ENCODE measurements at places on chromosomes 1 and 21. TPM values are rescaled to one million over a fixed set of nuclear protein-coding genes. Genes with fewer than 3 reads are reported as not detected.

DNA sequence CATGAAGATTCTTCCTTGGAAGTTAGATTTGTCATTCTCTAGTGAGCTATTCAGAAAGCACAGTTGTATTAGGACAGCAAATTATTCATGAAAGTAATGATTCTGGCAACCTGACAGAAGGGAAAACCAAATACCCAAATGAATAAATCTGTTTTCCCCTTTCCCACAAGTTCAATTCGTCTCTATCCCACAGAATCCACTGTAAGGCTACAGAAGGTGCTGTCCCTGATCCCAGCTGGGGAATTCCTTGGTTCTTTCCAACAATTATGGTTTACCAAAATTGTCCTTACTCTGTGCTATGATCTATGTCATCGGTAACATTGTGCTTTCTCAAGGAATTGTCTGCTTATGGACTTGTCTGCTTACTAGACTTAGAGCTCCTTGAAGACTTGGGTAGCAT lies 104.2 kb downstream of the FASLG start:
- no peak for DNase-seq

Gene LINGO4
- polyA plus RNA-seq: 0.17 TPM

Gene DENND2C
- polyA plus RNA-seq: 4.8 TPM

DNA sequence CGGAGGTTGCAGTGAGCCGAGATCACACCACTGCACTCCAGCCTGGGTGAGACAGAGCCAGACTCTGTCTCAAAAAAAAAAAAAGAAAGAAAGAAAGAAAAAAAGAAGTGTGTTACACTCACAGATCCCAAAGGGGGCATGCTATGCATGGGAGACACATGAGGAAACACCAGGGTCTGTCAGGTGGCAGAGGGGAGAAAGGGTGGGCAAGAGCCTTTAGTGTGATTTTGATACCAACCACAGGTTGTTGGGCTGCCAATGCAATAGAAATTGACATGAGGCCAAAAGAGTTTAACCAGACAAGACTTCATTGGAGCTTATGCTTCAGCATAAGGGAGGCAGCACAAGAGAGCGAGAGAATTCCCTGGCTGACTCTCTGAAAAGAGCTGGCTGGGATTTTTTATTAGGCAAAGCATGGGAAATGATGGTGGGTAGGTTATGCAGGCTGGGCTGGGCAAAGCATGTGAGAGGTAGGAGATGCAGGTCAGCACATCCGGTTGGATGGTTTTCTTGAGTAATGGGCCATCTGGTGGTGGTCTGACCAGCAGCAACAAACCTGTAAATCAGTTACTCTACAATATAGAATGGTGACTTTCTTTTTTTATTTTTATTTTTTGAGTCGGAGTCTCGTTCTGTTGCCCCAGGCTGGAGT lies 11.7 kb upstream of the EXTL1 start:
- no peak for DNase-seq

- no peak for DNase-seq
Observed at GRCh38 chr1:1006305-1007159, 6.6 kb upstream of the HES4 start.

GRCh38 chr1:190129366-190129765 lies 348.3 kb downstream of the BRINP3 start:
- no peak for DNase-seq

Gene PUSL1
- polyA plus RNA-seq: 5.9 TPM

DNA sequence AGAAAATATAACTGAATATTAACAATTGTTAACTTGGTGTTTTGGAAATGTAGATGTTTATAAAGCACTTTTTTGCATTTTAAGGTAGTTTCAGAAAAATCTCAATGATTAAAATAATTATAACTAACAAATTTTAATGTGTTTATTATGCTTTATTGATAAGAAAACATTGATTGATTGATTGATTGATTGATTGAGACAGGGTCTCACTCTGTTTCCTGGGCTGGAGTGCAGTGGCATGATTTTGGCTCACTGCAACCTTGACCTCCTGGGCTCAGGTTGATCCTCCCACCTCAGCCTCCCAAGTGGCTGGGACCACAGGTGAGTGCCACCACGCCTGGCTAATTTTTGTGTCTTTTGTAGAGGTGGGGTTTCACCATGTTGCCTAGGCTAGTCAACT lies 93.7 kb upstream of the QSOX1 start:
- DNase-seq: no peak

Gene KISS1
- not detected for polyA plus RNA-seq

Gene RGS16
- 4.4 TPM for polyA plus RNA-seq

Gene GPR25
- polyA plus RNA-seq: not detected

Gene RIMS3
- polyA plus RNA-seq: 2.1 TPM

Gene CNKSR1
- 24.6 TPM for polyA plus RNA-seq

- no peak for DNase-seq
Observed at GRCh38 chr21:34110594-34111202, 37.3 kb downstream of the MRPS6 start.

GRCh38 chr21:33559813-33560212 lies 17.0 kb downstream of the SON start:
- DNase-seq: no peak
